ENCODE measurements at places on chromosomes 1 and 21.

GRCh38 chr1:14039582-14040430, 339.8 kb downstream of the PRDM2 start:
- no peak for DNase-seq

DNA sequence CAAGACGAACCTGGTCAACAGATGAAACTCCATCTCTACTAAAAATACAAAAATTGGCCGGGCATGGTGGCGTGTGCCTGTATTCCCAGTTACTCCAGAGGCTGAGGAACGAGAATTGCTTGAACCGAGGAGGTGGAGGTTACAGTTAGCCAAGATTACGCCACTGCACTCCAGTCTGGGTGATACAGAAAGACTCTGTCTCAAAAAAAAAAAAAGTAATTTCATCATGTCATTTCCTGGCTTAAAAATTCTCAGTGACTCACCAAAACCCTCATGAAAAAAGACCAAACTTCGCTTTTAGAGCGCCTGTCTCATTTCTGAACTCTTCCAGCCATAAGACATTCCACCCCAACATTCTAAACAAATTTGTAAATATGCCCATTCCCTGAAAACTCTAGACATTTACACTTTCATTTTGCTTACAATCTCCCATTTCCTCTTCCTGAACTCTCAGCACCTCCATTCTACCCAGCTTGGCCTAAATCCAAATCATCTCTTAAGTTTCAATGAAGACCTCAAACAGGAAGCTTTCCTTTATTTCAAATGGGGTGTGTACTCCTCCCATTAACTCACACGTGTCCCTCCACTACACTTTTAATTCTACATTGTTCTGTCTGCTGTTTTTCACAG, 50.5 kb upstream of the PRRC2C start:
- no peak for DNase-seq

DNA sequence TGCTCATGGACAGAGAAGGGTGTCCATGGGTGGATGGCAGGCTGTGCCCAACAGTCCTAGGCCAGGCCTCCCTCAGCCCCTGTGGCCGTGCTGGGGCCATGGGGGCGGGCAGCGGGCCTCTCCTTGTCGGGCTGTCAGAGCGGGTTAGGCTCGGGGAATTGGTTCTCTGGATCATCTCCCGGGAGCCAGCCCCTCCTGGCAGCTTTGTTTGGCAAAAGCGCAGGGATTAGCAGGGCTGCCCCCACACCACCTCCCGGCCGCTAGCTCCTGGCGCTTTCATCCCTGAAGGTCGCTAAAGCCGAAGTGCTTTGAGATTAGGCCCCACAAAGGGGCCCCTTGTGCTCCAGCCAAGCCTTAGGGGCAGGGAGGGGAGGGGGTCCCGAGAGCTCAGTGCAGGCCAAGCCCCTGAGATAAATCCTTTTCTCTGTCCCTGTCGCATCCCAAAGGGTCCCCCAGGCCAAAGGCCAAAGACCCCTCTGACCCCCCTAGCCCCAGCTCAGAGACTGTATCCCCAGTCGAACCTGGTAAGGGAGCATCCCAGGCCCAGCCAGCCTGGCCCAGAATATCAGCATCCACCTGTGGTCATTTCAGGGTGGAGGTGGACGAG, 9.8 kb upstream of the DMBX1 start:
- DNase-seq: no peak

DNA sequence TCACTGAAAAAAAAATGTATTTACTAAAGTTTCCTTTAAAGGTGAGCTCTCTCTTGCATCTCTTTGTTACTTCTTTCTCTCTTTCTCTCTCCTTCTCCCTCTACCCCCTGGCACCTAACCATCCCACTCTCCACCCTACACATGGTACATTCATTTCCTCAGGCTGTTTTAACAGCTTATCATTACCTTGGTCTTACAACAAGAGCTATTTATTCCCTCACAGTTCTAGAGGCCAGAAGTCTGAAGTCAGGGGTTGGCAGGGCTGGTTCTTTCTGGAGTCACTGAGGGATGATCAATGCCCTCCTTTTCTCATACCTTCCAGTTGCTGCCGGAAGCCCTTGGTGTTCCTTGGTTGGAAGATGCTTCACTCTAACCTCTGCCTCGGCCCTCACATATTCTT, 91.1 kb upstream of the DSCAM start:
- DNase-seq: no peak

- no peak for DNase-seq
Observed at GRCh38 chr1:200720199-200720598, 18.5 kb upstream of the CAMSAP2 start.

DNA sequence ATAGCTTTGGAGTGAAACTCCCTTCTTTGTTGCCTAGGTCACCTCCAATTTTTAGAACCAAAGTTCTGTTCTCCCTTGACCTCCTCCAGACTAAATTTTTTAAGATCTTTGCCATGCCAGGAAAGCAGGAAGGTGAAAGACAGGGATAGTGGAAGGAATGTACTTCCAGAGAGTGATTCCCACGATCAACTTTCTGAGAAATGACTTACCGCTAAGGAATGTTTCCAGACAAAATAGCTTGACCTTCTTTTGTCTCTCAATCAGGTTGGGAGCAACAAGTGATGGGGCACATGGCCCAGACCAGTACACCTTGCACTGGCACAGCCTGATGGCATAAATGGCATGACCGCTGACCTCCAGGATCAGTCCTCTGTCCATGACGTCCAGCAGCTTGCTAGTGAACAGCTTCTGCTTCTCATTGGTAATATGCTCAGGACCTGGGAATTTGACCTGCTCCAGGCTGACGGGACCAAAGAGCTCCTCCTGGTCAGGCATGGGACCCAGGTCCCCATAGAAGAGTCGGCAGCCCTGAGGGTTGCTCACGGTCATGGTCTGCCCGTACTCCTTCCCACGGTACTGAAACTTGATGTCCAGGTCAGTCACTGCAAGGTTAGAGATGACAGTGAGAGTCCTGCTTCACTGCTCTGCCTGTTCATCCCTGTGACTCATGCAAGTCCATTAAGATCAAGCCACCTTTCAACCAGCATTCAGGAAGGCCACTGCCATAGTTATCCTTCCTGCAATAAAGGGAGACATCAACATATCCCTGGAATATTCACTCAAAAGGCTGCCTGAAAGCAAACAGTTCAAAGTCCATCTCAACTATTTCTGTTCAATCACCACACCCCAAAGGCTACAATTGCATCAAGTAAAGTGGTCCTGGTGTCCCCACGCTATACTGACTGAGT, 6.2 kb upstream of the C1orf74 start:
- no peak for DNase-seq

DNA sequence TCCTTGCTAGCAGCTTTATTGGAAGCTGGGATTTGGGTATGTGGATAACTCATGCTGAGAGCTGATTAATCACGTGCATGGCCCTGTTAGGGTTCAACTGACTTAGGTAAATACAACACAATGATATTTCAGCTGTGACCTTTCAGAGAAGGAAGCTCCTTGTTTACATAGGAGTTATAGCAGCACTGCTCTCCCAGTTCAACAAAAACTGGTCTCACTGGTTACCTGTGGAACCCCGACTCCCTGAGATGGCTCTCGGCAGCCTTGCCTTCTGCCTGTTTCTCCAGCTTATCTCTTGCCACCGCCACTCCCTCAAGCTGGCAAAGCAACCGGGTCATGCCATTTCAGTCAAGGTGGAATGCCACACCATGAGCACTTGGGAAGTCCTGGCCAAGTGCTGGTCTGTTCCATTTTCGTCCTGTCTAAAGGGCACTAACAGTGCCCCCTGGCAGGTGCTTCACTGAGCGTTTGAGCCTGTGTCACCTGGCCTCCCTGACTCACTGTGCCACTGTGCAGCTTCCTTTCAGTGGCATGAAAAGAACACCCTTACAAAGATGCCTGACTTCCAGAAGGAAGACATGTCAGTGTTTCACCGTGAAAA, 31.6 kb downstream of the DOP1B start:
- no peak for DNase-seq

GRCh38 chr1:205840146-205840923, 9.6 kb downstream of the PM20D1 start:
- DNase-seq: no peak

- DNase-seq: no peak
Observed at GRCh38 chr1:201890223-201890622, 1.5 kb downstream of the SHISA4 start.

DNA sequence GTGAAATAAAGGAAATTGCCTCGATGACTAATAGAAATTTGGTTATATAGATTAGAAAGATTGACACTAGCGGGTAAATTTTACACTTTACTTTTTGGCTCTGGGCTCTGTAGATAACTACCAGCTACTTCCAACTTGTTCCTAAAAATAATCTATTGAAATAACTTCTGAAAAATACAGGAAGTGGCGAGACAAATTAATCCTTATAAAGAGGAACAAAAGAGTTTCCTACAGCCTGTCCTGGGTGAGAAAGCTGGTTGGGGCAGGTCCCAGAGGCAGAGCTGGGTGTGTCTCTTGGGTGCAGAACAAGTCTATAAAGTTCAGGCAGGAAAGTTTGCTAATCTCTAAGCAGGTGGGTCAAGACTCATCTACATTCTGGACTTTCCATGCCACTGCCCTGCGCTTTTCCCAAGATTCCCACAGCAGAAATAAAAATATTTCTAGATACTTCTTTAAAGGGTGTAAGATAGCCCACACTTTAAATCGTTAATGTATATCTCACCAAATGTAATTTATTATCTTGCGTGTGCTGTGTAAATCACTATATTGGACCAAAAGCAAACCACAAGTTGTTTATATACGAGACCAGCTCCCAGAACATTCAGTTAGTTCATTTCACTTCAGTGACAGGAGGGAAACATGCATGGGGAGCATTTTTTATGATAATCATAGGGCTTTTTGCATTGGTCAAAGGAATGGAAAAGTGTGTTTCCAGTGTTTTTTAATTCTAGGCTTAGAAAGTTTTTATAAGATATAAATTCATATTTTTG, 70.1 kb upstream of the NRIP1 start:
- no peak for DNase-seq

DNA sequence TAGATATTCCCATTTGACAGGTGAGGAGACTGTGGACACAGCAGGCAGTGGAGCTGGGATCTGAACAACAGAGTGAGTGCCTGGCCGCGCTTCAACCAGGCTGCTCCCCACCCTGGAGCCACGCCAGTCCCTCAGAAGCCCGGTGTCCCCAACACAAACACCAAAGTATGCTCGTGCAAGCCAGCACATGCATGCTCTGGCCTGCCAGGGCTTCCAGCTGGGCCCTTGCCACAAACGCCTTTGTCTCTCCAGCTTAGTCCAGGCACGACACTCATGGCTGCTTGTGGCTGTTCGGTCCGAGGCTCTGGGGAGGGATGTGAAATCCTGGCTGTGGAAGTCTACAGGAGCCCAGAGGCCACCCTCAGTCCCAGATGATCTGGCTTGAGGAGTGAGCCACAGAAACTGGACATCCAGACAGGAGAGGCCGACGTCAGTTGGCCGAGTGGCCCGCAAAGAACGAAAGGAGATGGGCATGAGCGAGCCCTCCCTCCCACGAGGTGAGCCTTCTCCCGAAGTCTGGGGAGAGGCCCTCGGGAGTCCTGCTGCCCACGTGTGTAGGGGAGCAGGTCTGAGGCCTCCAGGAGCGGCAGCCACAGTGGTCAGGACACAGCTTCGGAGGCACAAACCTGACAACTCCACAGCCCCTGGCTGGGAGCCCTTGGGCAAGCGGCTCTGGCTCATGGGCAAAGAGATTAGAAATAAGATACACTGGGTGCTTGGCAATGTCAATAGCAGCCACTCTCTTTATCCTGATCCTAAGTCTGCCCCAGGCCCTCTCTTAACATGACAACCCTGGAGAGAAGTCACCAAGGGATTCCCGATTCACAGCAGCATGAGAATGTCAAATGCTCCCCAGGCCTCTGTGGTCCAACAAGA, 117.1 kb upstream of the IFFO2 start:
- DNase-seq: no peak

GRCh38 chr1:3504151-3504821, 49.8 kb downstream of the ARHGEF16 start:
- no peak for DNase-seq

DNA sequence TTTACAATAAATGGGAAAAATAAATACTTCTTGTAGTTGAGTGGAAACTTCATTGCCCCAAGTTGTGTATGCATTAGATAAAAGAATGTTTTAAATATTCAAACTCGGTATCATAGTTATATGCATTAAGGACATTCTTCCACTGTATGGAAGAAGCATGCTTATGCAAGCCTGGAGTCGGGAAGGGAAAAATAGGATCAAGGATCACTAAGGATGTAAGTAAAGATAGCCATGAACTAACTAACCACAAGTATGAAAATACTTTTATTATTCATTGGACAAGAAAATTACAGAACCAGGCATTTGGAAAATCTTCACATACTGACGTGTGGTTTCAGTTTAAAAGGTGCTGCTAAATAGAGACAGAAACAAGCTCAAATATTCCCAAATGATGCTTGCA, 26.9 kb upstream of the DPYD start:
- DNase-seq: no peak

- no peak for DNase-seq
Observed at GRCh38 chr1:24735509-24736375, 9.5 kb upstream of the CLIC4 start.

GRCh38 chr21:42836767-42837301, 42.5 kb downstream of the WDR4 start:
- no peak for DNase-seq

DNA sequence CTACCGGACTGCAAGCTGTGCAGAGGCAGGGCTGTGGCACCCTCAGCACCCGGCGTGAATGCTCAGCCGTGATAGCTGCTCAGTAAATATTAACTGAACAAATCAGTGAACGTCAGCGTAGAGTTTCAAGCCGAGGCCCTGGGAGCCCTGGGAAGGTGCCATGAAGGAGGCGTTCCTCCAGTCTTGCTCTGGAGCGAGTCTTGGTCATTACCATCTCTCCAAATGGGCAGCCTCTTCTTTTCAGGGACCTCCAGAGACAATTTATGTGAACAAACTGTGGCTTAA, 449.2 kb downstream of the CAMTA1 start:
- no peak for DNase-seq

DNA sequence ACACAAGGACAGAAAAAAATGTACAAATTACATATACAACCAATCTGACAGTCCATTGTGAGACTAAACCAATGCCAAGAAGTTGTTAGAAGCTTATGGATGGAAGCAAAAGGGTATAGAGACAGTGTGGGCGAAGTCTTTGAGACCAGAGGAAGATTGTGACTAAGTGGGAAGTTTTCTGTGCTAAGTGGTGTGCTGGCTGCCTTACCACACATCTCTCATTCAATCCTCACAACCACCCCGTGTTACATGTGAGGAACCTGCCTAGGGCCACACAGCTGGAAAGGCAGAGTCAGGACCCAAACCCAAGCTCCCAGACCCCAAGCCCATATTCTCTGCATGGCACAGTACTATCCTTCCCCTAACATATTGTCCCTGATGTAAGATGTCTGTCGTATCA, 53.5 kb upstream of the DUSP10 start:
- no peak for DNase-seq

DNA sequence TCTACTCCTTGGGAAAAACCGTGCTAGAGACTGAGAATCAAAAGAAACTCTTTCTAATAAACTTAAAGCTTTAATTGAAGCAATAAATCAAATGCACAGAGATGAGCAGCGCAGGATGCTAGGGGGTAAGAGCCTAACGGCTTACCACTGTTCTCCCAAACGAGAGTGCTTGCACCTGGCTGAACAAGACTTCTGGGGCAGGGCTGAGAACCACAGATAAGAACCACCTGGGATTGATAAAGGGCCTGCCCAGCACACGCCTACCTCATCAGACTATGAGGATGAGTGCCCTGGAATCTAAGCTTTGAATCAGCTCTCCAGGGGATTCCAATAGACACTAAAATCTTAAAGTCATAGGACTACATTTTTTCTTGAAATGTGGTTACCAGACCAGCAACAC, 43.3 kb downstream of the KRTAP19-8 start:
- no peak for DNase-seq

GRCh38 chr21:33330726-33331125, 6.0 kb downstream of the IFNAR1 start:
- no peak for DNase-seq

All from activated naive CD8-positive, alpha-beta T cell treated with anti-CD3 and anti-CD28 coated beads, Interleukin-2, amount 50 U/mL, for 16 hours (primary cell).